ENCODE measurements at places on chromosomes 6 and 20.

DNA sequence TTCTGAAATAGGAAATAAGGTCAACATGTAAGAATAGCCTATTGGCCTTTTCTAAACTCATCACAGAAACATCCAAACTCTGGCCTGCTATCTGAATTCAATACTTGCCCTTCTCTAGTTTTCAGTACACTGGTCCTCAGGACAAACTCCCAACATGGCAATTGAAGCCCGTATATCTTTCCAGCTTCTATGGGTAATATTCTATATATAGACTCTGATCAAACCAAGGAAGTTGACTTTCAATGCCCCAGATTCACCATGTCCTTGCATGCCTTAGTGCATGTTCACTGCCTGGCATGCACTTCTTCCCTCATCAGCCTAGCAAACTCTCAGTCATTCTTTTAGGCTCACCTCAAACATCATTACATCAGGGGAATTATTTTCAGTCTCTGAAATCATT, 73.2 kb downstream of the RSPO3 start:
- DNase-seq: no peak

DNA sequence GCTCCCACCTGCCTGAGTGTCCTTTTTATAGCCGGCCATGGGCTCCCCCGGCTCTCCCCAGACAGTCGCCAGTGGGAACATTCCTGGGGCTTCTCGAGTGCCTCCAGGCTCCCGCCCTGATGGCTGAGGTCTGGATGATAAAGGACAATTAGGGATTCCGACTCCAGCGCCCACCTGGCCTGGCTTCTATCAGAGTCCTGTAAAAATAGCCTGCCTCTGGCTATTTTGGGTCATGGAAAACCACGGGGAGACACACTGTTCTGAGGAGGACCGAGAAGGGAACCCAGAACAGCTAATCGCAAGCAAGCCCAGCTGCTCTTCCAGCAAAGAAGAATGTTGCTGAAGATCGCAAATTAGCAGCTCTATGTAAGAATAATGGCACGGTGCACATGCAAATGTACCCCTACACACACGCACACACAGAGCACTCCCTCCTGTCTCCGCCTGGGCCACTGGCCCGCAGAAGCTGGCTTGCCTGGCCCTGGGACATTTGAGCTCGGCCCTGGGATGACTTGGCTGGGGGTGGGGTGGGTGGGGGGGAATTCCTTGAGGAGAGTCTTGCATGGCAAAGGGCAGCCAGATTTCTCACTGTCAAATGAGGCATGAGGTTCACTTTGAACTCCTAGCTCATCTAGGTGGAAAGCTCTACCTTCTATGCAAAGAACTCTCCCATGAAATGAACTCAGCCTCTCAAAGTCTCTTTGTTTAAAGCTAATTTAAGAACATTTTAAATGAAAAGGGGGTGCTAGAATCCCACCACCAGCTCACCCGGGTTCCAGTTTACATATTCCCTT, 55.3 kb downstream of the CTCFL start:
- DNase-seq: no peak

DNA sequence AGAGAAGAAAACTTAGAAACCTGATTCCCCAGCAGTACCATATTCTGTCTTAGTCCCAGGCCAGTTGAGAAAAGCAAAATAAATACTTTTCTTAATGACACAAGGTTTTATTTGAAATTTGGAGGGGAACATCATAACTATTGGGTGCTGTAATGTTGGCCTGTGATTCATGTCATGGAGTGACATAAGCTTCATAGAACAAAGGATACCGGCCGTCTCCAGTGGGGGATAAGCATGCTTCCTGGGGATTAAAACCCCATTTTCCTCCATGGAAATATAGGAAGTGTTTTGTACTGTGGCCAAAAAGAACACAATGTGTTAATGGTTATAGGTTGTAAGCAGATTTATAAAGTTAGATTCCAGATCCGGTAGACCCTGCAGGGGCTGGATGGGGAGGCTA, 18.0 kb downstream of the MTHFD1L start:
- no peak for DNase-seq

DNA sequence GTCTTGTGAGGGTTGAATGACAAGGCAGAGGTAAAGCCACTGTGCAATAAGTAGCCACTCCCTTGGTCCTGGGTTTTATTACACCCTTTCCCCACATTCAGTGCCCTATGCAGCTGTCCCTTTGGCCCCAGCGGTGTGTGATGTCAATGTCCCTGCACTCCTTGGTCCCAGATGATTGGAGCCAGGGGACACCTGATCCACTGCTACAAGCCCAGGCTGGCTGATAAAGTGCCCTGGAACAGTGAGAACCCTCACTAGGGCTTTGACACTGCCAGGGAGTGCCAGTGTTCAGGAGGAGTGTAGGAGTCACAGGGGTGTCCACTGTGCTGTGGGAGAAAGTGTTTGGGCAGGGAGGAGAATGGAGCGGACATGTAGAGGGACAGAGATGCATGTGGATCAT, 30.4 kb downstream of the GABRR1 start:
- DNase-seq: no peak
